Fibroblast of mammary gland (primary cell): ENCODE measurements at places on chromosomes 6 and 20.

GRCh38 chr20:55977690-55978459 lies 27.4 kb downstream of the CBLN4 start:
- DNase-seq, result no peak

DNA sequence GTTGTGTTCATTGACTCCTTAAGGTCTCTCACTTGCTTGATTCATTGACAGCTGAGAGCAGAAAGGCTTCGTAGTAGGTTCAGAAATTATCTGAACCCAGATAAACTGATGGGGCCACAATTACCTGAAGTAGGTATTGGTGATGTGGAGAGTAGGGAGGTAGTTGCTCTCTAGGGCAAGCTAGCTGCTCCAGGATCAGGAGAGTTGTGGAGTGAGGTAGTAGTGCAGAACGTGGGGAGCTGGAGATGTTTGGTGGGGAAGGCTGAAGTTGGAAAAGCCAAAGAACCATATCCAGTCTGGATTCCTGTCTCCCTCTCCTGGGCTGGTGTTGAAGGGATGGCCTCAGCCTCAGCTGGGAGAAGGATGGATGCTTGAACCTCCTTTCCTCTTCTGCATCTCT lies 15.9 kb downstream of the TJAP1 start:
- DNase-seq, result no peak

DNA sequence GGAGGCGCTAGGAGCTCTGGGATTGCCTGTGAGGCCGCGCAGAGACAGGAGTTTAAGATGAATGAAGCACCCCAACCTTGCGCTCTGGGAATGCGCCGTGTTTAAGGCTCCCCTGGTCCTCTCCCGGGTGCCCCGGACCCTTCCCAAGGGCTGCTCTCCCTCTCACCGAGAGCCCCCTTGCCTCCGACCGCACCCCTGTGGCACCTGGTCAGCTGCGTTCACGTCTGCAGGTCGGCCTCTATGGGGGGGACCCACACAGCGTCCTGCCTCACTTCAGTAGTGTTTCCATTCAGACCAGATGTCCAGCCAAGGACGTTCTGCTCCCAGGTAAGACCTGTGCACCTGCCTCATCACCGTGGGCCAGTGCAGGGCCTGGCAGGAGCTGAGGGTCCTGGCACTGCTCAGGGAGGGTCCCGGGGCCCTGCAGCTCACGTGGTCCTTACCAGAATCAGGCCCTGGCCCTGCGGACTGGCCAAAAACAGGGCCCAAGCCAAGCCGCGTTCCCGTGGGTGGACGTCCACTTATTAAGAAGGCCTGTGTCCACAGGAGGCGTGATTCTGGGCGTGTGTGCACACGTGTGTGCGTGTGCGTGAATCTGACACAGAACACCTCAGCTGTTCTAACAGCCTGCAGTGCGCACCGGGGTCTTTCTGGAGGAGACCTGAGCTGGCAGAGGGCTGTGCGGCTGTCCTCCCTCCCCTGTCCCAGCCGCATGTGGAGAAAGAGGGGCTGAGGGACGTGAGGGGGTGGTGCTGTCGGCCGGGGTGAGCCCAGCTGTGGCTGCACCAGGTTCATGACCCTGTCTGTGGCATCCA lies 79.9 kb upstream of the BHLHE23 start:
- no peak for DNase-seq

DNA sequence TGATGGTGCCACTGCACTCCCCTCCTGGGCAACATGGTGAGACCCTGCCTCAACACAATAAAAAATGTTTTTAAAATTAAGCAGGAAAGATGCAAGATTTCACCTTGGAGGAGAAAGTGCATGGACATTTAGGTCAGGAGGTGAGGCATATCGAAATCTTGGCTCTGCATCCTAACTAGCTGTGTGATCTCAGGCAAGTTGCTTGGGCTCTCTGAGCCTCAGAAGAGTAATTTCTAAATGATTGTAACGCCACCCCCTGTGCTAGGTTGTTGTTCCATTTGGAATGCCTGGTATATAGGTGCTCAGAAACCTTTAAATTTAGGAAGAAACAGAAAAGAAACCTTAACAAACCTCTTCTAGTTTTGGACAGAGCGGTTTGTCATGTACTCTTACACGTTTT lies 35.9 kb upstream of the C20orf144 start:
- no peak for DNase-seq

- no peak for DNase-seq
Observed at GRCh38 chr6:116463301-116463700, 2.1 kb downstream of the CALHM6 start.

GRCh38 chr6:54959820-54960219 lies 113.2 kb downstream of the FAM83B start:
- DNase-seq, result no peak
